ENCODE measurements at places on chromosomes 2 and 18.

GRCh38 chr2:13135856-13136255 lies 419.1 kb downstream of the TRIB2 start:
- H3K36me3 ChIP-seq: no peaks in the 10 kb centered on the region
- no peak overlapping the region for H3K27ac ChIP-seq
- DNase-seq: no peak
- no peak overlapping the region for H3K4me3 ChIP-seq

DNA sequence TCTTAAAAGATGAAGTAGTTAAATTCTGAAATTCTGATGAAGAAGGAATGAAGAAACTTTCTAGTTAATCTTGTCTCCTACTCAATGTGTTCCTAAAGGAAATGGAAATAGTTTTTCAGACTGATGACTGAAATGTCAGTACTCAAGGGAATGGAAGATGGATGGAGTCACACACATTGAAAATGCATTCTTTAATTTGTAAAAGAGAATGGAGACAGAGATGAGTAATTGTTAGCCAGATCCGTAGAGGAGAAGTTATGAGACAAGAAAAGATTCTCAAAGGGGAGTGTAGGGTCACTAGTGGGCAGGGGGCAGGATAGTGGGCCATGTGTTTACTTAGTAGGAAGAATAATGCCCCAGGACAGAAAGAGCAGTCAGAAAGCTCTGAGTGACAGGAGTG lies 13.3 kb downstream of the ZSWIM2 start:
- H3K36me3 ChIP-seq: no peaks in the 10 kb centered on the region
- H3K27me3 ChIP-seq: no peaks in the 10 kb centered on the region
- H3K4me3 ChIP-seq: no peak overlapping the region
- no peak for DNase-seq

GRCh38 chr2:48161628-48162027 lies 255.3 kb upstream of the FBXO11 start:
- no peak for DNase-seq
- no peaks in the 10 kb centered on the region for H3K36me3 ChIP-seq
- H3K27ac ChIP-seq: no peak overlapping the region
- peaks cover 11% of the 10 kb centered on the region for H3K4me1 ChIP-seq
- no peaks in the 10 kb centered on the region for H3K27me3 ChIP-seq

DNA sequence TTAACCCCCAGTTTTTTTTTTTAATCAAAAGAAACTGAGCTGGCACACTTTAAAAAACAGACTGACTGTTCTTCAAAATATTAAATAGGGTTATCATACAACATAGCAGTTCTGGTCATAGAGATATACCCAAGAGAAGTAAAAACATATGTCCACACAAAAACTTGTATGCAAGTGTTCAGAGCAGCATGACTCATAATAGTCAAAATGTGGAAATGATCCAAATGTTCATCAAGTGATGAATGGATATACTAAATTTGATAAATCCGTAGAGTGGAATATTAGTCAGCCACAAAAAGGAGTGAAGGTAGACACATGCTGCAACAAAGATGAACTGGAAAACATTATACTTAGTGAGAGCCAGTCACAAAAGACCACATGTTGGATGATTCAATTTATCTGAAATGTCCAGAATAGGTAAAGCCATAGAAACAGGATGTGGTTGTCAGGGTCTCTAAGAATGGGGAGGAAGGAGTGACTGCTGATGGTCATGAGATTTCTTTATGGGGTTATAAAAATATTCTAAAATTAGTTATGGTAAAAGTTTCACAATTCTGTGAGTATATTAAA lies 5.1 kb downstream of the SMIM21 start:
- H3K4me1 ChIP-seq: no peaks in the 10 kb centered on the region
- no peaks in the 10 kb centered on the region for H3K27me3 ChIP-seq
- no peak overlapping the region for H3K4me3 ChIP-seq
- DNase-seq: no peak

GRCh38 chr2:26706616-26707473 lies 14.3 kb downstream of the KCNK3 start:
- DNase-seq: no peak
- no peak overlapping the region for H3K4me3 ChIP-seq
- peaks cover 7% of the 10 kb centered on the region for H3K27me3 ChIP-seq
- H3K4me1 ChIP-seq: no peaks in the 10 kb centered on the region
- H3K36me3 ChIP-seq: no peaks in the 10 kb centered on the region
- no peak overlapping the region for H3K27ac ChIP-seq

DNA sequence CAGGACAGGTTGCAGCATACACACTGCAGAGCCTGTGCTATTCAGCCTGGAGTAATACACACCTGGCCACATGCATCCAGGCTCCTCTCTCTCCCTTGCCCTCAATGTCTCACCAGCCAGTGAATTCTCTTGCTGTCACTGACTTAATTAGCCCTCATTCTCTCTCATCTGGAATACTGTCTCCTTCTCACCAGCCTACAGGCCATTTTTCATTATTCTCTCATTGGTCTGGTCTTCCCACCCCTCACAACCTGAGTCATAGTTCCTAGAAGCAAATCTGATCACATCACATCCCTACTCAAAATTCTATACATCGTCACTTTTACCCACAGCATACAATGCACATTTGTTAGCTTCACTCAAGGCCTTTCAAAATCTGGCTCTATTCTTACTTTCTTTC lies 333.1 kb downstream of the PIK3C3 start:
- DNase-seq: no peak
- H3K4me1 ChIP-seq: no peaks in the 10 kb centered on the region
- H3K4me3 ChIP-seq: no peak overlapping the region

GRCh38 chr18:78932281-78932680 lies 47.3 kb upstream of the SALL3 start:
- no peak overlapping the region for H3K4me3 ChIP-seq
- H3K27me3 ChIP-seq: peaks cover 70% of the 10 kb centered on the region

- H3K4me1 ChIP-seq: no peaks in the 10 kb centered on the region
- no peak for DNase-seq
- H3K27me3 ChIP-seq: peaks cover 20% of the 10 kb centered on the region
- H3K4me3 ChIP-seq: no peak overlapping the region
- no peaks in the 10 kb centered on the region for H3K36me3 ChIP-seq
- no peak overlapping the region for H3K27ac ChIP-seq
These were observed 40.9 kb upstream of the MBP start for GRCh38 chr18:77173275-77174030.
